ENCODE measurements at places on chromosomes 3 and 15.

DNA sequence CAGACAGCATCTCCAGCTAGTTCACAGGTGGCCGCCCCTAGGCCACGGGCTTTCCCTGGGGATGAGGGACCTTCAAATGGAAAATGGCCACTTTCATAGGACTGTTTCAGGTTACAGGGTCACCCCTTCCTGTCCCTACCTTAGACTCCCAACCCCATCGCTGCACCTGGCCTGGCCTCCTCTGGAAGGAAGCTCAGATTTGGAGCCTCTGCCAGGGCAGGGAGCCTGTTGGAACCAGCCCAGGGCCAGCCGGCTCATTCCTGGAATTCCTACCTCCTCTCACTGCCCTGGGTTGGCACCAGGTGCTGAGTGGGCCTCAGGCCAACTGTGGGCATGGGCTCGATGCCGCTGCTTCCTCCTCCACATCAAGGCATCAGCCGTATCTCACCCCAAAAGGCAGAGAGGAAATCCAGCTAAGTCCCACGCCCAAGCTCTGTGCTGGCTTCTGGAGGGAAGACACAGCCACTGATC, 42.2 kb downstream of the KLHL25 start:
- no peak for ATAC-seq

DNA sequence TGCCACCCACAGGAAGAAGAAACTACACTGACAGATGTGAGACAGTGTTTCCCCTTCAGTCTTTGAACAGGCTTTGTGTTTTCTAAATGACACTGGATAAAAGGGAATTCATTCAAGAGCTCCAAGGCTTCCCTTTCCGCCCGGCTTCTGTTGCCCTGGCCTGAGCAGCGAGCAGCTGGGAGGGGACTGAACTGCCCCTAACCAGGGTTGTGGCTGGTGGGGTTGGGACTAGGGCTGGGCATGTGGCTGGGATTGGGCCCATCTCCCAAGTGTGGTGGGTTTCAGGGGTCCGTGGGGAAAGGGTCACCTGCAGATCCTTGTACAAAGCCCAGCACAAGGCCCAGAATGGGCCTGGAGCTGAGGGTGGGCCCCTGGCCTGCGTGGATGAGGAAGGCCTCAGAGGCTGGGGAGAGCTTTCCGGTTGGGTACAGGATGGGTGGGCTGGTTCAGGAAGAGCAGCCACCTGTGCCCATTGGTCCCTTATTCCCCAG, 10.4 kb downstream of the VILL start:
- no peak for ATAC-seq

DNA sequence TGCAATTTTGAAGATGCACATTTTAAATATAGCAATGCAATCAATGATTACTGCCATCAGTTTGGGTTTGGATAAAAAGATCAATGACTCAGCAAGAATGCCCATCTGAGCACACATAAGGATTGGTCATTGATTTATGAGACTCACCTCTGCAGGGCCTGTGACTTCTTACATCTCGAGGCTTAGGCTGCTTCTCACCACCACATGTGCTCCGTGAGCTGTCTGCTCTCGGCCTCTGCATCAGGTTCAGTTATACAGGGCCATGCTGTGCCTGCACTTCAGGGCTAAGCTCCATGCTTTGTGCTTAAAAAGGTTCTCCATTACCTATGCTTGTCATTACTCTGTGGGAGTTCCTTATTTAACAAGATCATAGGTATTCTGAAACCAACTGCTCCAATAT, 887.5 kb downstream of the DIPK2A start:
- ATAC-seq: no peak

DNA sequence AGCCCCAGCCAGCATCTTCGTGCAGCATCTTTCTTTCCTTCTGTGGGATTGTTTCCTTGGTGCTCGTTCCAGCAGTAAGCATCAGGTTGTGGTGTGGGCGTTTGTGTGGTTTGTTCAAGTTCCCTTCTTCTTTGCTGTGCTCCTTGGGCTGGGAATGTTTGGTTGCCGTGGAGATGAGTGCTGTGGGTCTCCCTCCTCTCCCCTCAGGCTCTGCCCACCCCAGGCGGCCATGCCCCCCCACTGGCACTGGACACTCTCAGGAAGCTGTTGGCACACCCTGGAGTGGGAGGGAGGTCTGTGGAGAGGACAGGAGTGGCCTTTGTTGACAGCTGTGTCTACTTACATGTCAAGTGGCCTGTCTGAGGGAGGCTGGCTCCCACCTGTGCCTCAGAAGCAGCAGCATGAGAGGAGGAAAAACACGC, 46.5 kb upstream of the SACM1L start:
- no peak for ATAC-seq

DNA sequence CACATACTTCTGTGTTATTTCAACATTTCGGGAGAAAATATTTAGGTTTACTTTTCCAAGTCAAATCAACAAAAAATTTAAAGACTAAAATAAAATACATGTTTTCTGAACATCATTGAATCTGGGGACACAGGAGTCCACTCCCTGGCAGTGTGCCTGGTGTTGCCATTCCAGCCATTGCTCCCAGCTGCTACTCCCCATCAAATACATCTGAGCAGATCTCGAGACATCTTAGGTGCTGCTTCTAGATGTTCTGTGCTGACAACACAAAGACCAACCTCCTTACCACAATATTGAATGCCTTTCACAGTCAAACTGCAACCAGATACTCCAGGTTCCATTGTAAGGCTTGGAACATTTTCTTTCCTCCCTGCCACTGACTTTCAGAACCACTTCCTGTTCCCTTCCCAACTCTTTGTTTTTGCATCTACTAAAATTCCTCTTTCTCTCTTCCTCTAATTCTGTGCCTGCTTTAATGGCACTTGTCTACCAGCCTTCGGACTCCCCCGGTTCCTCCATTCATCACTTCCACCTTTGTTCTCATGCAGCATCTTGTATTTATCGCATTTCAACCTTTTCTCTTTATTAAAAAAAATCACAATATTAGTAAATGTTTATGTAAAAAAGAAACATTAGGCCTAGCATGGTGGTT, 81.1 kb upstream of the SLC4A7 start:
- ATAC-seq: no peak

GRCh38 chr3:56952061-56952460, 108.4 kb upstream of the SPATA12 start:
- ATAC-seq: no peak

- no peak for ATAC-seq
Measured at GRCh38 chr3:3998140-3998922, 199.1 kb downstream of the LRRN1 start.

DNA sequence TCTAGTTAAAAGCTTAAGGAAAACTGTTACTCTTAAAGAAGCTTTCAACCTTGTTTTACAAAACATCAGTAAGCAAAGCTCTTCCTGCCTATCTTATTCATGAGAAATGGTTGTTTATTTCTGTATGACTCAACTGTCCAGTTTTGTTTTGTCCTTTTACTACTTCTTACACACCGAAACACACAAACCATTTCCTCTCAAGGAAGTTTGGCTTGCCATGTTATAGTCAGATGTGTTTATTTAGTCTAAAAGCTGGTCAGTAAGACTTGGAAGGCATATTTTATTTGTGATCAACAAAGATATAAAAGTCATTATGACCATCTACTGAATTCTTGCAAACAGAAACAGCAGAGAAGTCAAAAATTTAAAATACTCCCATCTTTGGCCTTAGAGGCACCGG, 53.2 kb upstream of the RBSN start:
- ATAC-seq: no peak

- ATAC-seq: no peak
Measured at GRCh38 chr15:66830358-66830757, 128.3 kb downstream of the SMAD6 start.

- ATAC-seq: no peak
Measured at GRCh38 chr15:88571153-88571851, 24.8 kb upstream of the DET1 start.

DNA sequence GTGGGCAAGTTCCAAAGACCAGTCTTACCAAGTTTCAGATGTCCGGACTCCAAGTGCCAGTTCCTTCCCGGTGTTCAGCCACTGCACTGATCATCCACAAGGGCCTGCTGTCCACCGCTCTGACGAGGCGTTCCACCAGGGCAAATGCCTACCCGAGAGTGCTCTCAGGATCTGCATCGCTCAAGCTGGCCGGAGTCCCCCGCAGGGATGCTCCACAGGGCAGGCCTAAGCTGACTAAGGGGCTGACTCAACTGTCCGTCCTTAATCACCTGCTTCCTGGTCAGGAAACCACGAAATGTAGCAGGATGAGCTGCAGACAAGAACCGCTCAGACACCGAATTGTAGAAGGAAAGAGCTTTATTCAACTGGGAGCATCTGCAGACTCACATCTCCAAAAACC, 341.6 kb downstream of the KCNH8 start:
- no peak for ATAC-seq

- no peak for ATAC-seq
Measured at GRCh38 chr15:73892446-73893226, 19.3 kb downstream of the TBC1D21 start.

DNA sequence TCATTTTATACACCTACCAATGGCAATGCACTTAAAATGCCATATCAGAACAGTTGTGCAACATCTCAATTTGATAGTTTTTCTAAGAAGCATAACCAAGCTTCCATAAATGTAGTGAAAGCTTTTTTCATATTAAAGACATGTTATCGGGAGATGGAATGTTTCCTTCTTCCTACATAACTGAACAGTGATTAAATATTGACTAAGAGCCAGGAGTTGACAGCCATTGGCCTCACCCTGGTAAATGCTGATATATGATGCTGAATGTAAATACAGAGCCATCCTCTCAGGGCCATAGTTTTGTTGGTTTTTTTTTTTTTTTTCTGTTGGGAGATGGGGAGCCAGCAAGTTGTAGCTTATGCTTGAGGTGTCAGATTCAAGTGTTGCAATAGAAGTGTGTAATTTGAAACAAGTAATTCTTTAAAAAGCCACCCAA, 203.3 kb upstream of the IL12A start:
- no peak for ATAC-seq

DNA sequence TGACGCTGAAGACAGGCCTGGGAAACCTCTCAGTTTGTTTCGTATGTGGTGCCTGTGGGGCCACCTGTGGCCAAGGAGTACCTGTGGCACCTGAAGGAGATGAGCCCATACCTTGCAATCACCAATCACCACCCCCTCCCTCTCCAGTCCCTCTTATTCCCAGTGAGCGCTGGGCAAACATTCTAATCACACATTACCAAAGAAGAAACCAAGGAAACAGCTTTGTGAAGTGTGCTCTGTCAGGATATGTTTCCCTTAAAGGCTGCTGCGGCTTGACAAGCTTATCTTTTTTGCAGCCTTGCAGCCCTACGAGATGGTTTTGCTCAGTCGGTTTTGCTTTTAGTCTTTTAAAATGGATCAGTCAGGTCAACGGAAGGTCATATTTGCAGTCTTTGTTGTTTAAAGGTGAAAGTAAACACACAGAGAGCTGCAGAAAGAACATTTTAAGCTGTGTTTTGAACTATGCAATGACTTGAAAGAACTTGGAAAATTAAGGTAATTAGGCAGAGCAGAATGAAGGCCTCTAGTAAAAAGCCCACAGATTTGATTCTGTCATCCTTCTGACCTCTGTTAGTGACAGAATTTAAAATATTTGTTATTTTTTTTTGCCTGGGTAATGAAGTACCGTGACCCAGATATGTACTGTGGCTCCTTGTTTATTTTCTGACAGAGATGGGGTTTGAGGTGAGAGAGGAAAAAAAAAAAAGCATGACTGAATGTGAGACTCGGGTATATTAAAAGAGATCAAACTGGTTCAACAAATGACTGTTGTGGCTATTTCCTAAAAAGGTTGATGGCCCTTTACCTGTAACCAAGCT, 461.4 kb downstream of the NSUN3 start:
- ATAC-seq: peak; percentile 43

GRCh38 chr3:155938409-155938808, 68.0 kb downstream of the GMPS start:
- ATAC-seq: no peak

DNA sequence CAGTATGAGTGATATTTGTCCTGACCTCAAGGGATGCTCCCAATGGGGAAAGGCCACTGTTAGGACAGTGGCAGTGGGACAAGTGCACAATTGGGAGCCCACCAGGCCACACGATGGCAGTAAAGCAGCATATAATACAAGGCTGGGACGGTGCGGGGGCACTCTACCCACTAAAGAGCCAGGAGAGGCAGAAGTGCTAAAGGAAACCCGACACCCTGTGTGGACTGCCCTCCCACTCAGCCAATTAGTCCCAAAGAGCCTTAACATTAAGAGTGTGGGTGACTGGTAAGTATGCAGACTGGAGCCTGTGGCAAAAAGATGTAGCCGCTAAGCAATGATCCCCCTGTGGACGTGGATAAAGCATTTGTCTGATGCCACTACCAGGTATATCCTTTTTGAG, 8.2 kb upstream of the ZNF589 start:
- ATAC-seq: peak; percentile 93

DNA sequence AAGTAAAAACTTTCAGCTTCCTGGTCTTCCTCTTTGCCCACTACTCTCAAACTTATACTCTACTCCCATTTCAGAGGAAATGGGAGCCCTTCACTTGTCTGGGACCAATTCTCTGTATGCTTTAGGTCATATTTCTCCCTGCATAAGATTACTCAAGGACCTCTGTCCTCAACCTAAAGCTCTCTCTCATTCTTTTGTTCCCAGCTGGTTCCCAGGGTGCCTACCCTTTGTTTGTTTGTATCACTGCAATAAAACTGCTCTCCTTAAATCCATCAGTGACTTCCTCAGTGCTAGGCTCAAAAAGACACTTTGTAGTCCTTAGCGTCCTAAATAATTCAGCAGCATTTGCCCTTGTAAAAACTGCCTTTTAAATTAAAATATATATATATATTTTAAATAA, 2.9 kb downstream of the NGRN start:
- ATAC-seq: no peak

GRCh38 chr15:81118361-81118760, 15.7 kb upstream of the CFAP161 start:
- peak; percentile 24 for ATAC-seq

DNA sequence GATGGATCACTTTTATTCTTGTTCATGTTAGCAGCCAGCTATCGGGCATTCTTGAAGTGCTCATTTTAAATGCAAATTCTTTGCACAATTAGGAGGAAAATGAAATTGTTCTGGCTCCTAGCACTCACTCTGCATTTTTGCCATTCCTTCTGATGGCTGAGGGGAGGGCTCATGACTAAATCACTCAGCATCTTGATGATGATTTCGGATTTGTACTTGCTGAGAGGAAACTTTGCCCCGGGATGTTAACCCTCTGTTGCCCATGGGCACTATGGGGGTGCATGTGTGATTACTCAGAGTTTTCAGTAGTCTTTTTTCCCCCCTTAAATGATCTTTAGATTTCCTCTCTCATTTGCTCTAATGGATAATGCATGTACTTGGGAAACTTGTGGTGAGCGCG, 299.6 kb upstream of the C2CD4B start:
- no peak for ATAC-seq

DNA sequence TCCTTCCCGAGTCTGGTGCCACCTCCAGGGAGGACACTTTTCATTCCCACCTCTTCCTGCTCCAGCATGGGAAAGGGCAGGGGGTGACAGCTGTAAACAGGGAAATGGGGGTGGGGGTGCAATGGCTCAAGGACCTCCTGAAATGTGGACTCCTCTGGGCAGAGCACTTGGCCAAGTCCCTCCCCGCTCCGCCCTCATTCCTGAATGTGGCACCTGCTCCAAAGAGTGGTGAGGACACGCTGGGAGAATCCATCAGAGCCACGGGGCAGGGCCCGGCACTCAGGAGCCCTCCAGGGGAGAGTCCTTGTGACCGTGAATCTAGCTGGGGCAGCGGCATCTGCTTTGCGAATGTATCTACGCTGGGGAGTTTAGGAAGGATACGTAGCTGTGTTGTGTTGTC, 11.1 kb upstream of the LINGO1 start:
- no peak for ATAC-seq
